Dermis blood vessel endothelial cell (primary cell): ENCODE measurements at places on chromosomes 16 and 17. TPM values are rescaled to one million over a fixed set of nuclear protein-coding genes. Genes with fewer than 3 reads are reported as not detected.

- DNase-seq, result peak; percentile 80
Measured at GRCh38 chr17:74957935-74958740, 14.4 kb downstream of the HID1 start.

- DNase-seq, result no peak
Measured at GRCh38 chr16:23959072-23959751, 123.4 kb downstream of the PRKCB start.

GRCh38 chr17:71809537-71809936 lies 311.3 kb upstream of the SOX9 start:
- DNase-seq, result no peak

DNA sequence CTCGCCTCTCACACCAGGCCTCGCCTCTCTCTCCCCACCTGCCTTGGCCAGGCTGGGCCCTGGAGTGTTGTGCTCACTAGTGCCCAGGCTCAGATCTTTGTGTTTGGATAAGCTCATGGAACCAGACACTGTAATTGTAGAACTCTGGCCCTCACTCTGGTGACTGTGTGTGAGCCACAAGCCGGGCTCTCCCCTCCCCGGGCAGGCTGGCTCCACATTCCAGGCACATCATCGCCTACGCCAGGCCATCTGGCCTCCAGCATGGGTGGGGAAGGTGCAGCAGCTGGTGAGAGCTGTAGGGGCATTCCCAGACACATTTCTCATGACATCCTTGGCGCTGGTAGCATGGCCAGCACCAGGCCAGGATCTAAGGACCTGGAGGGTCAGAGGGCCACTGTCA lies 202.3 kb downstream of the RAB11FIP4 start:
- DNase-seq, result no peak

Gene EVI2B
- total RNA-seq, result under 0.01 and 0.19 TPM in 2 replicates

Gene NPIPB6
- total RNA-seq, result not detected in 2 replicates

GRCh38 chr17:65442250-65442649 lies 119.2 kb downstream of the AXIN2 start:
- DNase-seq, result no peak

GRCh38 chr17:68379177-68379510 lies 78.2 kb downstream of the WIPI1 start:
- no peak for DNase-seq
